ENCODE measurements at places on chromosomes 7 and 10.

DNA sequence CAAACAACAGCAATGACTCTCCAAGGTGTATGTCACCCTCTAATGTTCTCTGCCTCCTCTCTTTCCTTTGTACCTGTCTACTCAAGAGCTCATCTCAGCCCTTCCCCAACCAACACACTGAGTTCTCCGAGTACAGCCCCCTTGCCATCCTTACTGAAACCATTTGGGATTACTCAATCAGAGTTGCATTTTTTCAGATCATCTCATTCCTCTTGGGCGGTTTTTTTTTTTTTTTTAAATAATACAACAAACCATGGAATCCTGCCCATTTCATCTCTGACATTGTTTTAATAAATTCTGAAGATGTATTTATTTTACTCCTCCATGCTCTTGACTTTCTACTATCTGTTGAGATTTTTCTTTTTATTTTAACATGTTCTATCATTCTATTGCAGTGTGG lies 4.2 kb upstream of the CREB3L2 start:
- DNase-seq, result no peak

DNA sequence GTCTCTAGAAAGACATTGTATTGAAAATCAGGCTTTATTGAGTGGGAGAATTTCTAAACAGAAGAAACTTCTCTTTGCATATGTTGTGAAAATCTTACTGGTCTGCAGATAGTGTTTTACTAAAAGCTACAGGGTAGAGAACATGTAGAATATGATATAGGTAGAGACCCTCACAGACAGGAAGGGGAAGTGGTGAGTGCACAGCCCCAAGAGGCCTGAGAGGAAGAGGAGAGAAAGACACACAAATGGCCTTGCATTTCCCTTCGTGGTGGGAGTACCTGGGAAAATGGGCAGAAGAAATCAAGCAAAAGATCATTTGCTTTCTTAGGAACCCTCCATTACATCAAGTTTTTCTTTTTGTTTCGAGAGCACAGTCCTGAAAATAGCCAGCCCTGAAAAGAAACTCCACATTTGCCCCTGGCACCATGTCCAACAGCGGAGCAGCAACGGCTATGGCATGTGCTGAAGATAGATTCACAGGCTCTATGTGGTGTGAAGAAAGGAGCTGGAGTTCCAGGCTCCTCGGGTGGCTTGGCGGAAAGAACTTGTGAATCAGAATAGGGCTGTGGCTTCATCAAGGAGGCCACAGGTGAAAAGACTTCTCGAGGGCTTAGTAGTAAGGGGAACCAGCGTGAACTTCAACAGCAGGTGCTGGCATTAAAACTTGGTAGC lies 143.5 kb downstream of the CALCR start:
- no peak for DNase-seq

DNA sequence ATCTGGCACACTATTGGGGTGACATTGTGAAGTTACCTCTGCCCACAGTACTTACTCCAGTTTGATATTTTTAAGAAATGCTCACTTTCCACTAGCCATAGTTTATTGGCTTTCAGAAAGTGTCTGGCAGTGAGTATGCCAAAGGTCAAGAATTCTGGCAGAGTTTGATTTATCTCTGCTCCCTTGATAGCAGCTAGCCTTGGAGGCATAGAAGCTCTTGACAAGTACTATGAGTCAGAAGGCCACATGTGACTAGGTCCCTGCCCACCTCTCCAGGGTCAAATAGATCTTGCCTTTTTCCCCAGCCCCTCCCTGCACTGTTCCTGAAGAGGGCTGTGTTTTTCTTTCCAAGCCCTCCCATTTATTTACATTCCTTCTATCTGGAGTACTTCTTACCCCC lies 202.2 kb downstream of the AUTS2 start:
- no peak for DNase-seq

- DNase-seq, result no peak
Measured at GRCh38 chr7:47458486-47458885, 123.4 kb downstream of the TNS3 start.

DNA sequence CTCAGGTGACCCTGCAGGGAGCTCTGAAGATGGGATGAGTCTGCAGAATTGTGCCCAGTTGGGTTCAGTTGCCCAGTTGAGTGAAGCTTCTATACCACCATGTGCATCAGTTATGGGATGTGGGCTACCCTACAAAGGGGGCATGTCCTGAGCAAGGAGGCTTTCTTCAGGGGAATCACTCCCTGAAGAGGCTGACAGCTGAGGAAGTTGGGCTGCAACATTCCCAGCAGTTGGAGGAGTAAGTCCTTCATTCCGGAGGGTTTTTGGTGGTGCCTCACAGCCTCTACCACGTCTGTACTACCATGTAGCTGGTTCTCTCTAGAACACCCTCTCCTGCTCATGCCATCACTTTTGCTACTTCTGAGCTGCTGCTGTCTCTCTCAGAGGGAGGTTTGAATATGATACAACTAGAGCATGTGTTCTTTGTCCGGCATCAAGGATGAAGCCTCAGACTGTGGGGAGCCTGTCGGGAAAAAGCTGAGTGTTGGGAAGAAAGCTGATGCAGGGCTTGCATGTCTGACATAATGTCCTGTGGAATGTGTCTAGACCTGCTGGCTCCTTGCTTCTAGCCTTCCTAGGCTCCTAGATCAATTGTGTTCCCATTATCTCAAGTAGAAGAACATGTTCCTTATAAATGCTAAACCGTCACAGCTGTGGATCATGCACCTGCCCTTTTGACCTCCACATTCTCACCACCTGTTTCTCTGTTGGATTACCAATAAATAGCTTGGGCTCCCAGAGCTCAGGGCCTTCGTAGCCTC lies 355.8 kb downstream of the CCSER2 start:
- DNase-seq, result no peak

- no peak for DNase-seq
Measured at GRCh38 chr10:49176310-49177268, 11.6 kb downstream of the TMEM273 start.

- DNase-seq, result no peak
Measured at GRCh38 chr7:22989643-22990587, 24.0 kb downstream of the HYCC1 start.

GRCh38 chr10:77267703-77268675 lies 369.6 kb downstream of the KCNMA1 start:
- no peak for DNase-seq

Data from activated CD4-positive, alpha-beta T cell treated with anti-CD3 and anti-CD28 coated beads, Interleukin-2, amount 50 U/mL, for 1 hour (primary cell).